ENCODE measurements at places on chromosomes 2 and 18.

DNA sequence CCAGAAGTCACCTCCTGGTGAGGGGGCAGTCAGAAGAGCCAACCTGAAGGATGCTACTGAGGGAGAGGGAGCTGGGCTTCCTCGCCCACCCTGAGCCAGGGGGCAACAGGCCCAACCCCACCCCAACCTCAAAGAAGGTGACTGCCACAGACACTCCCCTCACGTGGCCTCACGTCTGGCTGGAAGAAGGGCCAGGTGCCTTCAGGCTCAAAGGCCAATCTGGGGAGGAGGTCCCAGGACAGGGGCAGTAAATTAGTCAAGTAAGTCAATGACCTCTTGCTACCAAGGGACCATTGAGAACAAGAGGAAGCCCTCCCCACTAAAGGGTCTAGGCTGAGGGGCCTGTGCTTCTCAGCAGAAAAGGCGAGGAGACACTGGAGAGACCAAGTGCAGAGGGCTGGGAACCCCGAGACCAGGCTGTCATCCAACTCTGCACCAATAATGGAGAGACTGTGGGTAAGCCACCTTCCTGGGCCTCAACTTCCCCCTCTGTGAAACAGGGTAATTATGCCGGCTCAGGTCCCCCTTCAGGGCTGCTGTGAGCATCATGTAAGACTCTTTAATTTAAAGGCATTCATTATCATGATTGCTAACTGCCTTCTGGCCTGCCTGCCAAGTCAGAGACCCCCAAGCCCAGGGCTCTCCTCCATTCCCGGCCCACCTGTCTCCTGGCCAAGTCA is 20.2 kb upstream of the TNS1 start:
- DNase-seq, result no peak

- no peak for DNase-seq
These were observed 5.3 kb upstream of the FOSL2 start for GRCh38 chr2:28387082-28387960.

DNA sequence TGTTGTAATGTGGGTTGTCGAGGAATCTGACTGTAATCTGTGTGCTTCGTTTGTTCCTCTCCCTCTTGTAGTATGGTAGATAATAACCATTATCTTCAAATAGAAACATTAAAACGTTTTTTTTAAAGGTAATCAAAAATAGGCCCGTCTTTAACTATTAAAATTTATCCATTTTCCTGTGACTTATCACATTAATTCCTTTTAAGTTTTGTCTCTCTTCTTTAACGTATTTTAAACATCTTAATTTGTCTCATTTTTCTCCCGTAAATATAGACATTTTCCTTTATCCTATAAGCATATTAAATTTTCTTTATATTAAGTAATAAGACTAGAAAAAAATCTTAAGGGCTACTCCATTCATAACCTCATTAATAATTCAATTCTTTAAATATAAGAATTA is 41.3 kb downstream of the EIF2AK3 start:
- no peak for DNase-seq

DNA sequence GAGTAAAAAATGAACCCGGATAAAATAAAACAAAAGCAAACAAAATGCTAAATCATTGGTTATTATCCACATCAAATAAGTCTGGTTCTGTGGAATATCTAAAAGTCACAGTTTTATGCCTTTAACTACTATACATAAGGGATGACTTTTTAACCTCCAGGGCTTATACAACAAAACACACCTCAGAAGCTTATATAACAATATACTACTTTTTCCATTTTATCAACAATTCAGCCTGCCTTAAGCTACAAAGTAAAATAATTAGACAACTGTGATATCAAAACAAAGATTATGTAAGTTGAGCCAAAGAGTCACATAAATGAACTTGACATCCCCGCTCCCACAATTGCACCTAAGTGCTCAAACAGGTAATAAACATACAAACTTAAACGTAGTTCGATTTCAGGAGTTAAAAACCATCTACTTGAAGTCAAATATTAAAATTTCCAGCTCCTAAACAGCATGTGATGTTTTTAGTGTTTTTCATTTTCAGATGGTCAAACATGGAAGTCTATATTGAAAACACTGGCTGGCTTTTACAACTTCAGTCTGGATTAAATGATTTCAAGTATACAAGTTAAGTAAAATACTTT is 54.7 kb downstream of the ATIC start:
- no peak for DNase-seq

DNA sequence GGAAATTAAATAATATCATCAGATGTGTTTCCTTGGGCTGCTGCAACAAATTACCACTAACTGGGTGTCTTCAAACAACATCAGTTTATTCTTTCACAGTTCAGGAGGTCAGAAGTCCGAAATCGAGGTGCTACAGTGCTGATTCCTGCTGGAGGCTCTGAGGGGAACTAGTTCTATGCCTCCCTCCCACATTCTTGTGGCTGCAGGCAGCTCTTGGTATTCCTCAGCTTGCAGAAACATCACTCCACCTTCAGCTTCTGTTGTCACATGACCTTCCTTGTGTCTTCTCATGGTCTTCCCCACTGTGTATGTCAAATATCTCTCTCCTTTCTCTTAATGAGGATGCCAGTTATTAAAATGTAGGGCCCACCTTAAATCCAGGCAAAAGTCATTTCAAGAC is 29.3 kb upstream of the DCC start:
- no peak for DNase-seq

DNA sequence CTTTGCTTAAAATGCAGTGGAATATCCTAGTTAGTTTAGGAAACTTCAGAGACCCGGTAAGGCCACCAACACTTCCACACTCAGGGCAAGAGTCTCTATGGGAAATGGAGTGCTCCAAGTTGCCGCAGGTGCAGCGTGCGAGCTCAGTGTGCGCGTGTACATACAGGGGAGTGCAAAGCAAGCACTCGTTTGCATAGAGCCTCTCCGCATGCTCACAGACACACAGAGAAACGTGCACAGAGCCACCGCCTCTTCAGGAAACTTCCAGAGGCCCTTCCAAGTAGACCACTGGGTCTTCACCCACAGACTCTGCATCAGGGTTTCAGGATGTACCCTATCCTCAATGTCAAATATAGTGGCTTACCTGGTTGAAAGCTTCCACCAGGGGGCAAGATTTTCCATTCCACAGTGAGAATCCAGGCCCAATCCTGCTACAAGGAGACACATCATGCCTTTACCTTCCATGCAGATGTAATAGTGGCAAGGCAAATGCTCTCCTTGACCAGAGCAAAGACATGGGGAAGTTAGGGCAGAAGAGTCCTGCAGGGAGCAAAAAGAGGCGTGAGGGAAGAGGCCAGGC is 513.0 kb upstream of the MYT1L start:
- no peak for DNase-seq

DNA sequence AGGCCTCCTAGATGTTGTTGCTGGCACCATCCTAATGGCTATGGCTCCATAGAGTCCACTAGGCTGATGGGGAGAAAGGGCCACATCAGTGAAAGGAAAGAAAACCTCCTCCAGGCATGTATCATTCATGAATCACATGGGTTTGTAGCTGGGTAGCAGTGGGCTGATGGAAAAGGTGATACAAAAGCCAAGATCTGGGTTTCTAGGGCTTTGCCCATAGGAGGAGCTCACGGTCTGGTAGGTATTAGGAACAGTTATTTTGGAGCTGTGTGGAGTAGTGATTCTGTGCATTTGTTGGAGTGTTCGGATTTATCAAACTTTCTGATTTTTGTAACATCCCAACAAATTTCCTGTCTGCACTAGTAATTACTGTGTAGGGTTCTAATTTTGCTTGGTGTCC is 259.2 kb downstream of the SLC4A3 start:
- no peak for DNase-seq

GRCh38 chr2:175463589-175464310 is 282.2 kb upstream of the ATP5MC3 start:
- no peak for DNase-seq

- DNase-seq, result no peak
These were observed 322.3 kb upstream of the TFPI start for GRCh38 chr2:187876554-187876953.

DNA sequence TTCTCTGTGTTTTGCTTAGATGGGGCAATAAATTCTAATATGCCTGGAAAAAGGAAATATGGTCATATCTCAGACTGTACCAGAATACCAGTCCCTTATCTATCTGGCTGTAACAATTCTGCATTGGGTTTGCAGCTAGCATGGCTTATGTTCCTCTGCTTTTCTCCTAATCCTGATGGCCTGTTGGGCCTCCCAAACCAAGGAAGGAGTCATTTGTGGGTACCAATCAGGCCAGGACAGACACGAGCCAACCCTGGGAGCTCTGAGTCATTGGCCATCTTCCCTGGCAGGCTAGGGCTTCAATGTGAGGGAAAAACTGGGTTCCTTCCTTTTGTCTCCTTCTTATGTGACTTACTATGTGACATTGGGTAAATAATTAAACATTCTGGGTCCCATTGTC is 12.0 kb downstream of the SMARCAL1 start:
- DNase-seq, result no peak

DNA sequence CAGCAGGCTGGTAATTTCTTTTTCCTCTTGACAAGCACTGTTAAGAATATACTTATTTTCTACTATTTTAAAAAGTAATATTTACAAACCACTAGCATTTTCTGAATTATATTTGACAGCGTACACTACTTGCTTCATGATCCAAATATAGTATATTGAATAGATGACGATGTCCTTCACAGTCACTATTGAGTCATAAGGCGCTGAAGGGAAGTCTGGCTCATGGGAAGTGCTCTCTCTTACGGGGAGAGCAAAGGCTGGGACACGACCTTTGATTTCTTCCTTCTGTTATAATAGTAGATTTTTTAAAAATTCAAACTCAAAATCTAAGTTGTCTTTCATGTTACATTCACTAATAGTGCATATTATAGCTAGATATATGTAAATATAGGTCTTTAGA is 357.1 kb downstream of the SOCS6 start:
- DNase-seq, result no peak

GRCh38 chr2:151260573-151261230 is 961 bp downstream of the RBM43 start:
- DNase-seq, result no peak

DNA sequence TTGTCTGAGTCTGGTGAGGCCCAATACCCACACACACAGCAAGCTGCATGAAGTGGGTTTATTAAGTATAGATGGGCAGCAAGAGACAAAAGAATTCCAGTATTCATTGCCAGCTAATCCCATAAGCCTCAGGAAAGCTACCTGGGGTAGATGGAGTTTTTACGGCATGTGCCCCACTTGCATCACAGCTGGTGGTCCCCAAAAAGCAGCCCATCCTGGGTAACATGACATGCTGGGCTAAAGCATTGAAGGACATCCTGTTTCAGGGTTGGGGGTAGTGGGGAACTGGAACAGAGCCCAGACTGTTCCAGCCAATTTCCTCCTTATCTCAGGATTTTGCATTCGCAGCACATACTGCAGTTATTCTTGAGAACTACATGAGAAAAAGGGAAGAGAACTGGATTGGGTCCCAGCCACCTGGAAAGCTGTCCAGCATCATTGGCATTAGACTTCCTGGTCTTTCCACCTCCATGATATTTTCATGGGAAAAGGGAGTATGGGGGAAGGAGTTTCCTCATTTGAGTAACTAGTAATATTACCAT is 240.1 kb upstream of the MMADHC start:
- DNase-seq, result no peak

GRCh38 chr2:237943395-237944094 is 23.3 kb upstream of the UBE2F start:
- DNase-seq, result no peak

DNA sequence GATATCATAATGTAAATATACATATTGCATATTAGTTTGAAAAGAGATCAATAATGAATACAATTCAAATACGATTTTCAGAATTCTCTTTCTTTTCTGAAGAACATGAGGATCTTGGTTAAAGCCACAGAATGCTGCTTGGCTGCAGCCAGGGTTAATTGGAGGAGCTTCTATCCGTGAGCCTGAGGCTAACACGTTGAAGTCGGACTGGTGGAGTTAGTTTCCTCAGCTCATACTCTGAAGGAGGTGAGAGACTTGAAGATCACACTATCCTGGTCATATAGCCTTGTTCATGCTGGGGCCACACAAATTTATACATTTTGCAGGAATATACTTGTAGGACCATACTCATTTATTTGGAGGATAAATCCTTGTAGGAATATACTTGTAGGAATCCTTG is 335.8 kb downstream of the TRIB2 start:
- no peak for DNase-seq

- DNase-seq, result no peak
These were observed 84.9 kb downstream of the BCL11A start for GRCh38 chr2:60468382-60469085.

DNA sequence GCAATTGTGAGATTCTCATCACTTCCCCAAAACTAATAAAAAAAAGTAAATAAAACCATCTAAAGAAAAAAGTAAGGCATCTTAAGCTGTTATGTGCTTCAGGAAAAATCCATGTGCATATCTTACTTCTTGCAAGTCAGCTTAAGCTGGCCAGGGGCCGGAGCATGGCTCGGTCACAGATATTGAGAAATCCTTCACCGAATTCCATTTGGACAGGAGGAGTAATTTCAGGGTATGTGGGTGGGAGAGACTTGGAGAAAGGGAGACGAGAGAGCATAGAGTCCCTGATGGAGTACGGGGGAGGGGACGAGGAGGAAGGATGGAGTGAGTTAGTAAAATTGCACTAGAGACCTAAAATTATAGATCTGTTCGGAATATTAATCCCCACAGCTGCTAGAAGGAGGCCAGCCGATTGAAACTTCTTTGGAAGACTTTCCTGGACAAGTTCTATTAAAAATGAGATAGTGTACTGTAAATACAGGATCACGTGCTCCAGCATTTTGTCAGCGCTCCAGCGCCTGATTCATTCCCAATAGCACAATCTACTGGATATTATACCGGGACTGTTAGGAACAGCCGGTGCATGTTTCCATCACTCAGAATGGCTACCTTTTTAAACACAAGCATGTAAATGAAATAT is 438.5 kb downstream of the ZNF516 start:
- DNase-seq, result no peak

DNA sequence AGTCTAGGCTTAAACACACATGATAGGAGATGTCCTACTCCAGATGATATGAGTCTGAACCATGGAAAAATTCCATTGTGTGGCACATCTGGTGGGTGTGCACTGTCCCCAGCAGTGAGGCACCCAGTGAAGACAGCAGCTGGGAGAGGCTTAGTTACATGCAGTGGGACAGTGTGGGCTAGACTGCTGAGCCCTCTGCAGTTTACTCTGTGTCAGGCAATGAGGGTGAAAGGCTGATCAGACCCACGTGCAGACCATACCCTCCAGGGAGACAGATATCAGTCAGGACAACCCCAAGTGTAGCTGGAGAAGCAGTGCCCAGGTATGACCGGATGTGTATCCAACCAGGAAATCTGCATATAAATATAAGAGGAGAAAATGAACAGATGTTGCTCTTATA is 13.4 kb downstream of the IL37 start:
- DNase-seq, result no peak

DNA sequence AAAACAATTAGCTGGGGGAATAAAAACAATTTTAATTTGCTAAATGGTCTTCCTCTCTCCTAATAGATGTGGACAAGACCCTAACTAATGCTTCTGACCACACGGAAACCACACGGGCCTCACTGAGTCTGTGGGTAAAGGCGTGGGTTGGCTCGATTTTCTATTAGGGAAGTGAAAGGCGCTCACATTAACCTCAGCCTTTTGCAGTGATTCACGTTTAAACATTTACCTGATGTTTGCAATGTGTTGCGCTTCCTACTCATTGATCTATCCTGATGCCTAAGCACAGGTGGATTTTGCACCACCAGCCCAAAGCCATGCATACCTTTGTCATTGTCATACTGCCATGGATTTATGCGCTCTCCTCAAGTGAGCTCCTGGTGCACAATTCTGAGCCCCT is 35.6 kb upstream of the NRP2 start:
- no peak for DNase-seq

- DNase-seq, result no peak
These were observed 76.3 kb downstream of the ACTR3 start for GRCh38 chr2:113966171-113966570.
